Hematopoietic multipotent progenitor cell treated with erythropoietin and hydrocortisone succinate and interleukin-3 and kit ligand, for 8 days (in vitro differentiated cells): ENCODE measurements at places on chromosomes 2 and 18.

GRCh38 chr2:226409134-226409533 is 390.5 kb downstream of the IRS1 start:
- DNase-seq: no peak

GRCh38 chr2:180743401-180743800 is 237.0 kb upstream of the UBE2E3 start:
- no peak for DNase-seq

DNA sequence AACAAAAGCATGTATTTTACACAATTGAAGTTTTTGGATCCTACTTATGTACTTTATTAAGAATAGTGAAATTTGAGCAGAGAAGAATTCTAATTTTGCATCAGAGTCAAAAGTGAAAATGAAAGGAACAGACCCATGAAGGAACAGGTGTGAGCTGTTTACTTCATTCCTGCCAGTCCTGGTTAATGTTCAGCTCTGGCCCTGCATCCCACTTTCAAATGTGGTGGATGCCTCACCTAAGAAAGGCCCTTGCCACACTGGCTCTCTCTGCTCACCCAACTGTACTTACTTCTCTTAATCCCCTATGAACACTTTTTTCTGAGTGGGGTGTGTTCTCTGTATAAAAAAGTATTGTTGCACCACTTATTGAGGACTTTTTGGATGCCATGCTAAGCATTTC is 22.2 kb downstream of the FAM110C start:
- no peak for DNase-seq

DNA sequence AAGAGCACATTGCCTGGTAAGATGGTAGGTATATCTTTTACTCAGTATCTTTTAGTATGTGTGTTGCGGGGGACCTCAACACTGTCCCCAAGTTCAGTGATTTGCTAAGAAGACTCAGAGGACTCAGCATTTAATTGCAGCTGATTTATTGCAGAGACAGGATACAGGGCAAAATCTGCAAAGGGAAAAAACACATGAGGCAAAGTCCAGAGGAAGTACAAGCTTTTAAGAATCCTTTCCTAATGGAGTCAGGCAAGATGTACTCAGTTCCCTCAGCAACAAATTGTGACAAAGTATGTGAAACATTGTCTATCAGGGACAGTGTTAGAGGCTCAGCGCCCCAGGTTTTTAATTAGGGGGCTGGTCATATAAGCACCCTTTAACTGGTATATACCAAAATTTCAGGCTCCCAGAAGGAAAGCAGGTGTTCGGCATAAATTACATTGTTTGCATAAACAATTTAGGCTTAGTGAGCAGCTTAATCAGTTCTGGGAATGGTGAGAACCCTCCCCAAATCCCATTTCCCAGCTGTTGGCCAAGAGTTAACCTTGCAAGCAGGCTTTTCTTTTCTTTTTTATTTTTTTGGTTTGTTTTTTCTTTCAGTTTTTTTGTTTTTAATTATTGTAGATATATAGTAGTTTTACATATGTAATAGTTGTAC is 41.7 kb downstream of the RAB3GAP1 start:
- no peak for DNase-seq

GRCh38 chr2:158184556-158185343 is 83.1 kb downstream of the UPP2 start:
- DNase-seq: no peak

- DNase-seq: no peak
These were observed 150.4 kb upstream of the HDAC4 start for GRCh38 chr2:239551206-239551605.

DNA sequence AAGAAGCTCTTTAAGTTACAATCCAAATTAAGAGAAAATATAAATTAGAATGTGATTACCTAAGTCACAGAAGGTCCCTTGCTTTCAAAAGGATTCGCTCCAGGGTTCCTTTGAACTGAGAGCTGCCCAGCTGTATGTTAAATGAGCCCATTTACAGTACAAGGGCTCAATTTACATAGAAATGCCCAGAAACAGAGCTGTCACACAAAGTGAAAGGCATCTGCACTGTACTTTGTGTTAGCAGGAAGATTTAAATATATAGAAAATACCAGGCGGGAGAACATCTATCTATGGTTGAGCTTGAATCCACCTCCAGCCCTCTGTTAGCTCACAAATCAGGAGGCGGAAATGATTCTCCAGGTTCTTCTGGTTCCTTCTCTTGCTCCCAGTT is 272.9 kb downstream of the PAX3 start:
- no peak for DNase-seq

DNA sequence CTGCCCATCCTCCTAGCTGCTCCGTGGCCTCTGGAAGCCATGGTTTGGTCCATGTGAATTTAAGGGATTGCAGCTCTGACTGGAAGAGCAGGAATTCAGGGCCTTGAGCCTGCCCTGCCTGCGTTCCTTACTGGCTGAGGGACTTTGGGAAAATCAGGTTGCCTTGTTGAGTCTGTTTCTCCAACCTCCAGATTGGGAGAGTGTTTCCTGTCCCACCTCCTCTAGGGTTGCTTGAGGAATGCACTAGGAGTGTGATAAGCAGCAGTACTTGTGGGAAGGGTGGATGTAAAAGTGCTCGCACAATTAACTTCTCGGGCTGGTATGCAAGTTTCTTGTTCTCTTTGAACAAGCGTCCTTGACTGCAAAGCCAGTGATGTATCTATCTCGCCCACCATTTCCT is 84.4 kb upstream of the YWHAQ start:
- DNase-seq: no peak

- peak; percentile 43 for DNase-seq
These were observed 1.3 kb downstream of the DUSP2 start for GRCh38 chr2:96143848-96144480.

DNA sequence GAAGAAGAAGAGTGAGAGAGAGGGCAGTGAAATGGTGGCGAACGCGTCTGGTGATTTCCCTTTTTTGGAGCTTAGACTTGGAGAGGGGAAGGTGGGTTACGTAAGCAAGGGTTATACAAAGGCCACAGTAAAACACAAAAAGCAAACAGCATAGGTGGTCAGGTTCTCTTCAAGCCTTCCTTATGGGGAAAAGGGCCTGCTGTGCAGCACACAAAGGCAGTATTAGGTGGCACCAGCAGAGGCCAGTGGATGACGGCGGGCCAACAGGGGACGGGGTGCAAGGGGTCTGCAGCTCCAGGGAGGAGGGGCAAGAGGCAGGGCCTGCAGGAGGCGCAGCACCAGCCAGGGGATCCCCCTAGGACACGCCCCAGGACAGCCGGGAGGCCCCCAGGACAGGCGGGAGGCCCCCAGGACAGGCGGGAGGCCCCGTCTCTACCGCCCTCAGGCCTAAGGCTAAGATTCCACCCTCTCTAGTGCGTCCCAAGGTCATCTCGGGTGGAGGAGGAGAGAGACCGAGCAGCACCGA is 32.6 kb upstream of the NPC1 start:
- DNase-seq: no peak

DNA sequence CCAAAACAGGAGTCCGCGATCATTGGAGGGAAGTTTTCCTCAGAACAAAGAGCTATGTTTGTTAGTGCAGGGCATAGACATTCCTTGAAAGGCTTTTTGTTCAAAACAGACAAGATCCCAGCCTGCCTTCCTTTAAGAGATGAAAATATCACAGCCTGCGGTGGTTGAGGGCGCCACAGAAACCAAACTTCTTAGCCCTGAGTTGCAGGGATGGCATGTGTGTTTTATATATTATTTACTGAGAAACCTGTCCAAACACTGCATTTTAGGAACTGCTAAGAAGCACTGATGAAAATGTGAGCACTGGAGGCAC is 57.5 kb upstream of the TMEM178A start:
- no peak for DNase-seq

GRCh38 chr18:69455125-69455524 is 54.4 kb downstream of the DOK6 start:
- no peak for DNase-seq

- no peak for DNase-seq
These were observed 103.7 kb downstream of the CCDC85A start for GRCh38 chr2:56287508-56287907.
